ENCODE measurements at places on chromosomes 16 and 17.

GRCh38 chr16:71230122-71230845, at the start of gene HYDIN:
Gene HYDIN, minus strand, starts transcription at chr16:71230722. Its CDS starts 43,827 bp downstream, at chr16:71186895.
- DNase-seq, result no peak

- DNase-seq, result no peak
Observed at GRCh38 chr16:22898874-22899348, 84.9 kb downstream of the HS3ST2 start.

GRCh38 chr16:80828495-80828894, 24.1 kb upstream of the CDYL2 start:
- no peak for DNase-seq

DNA sequence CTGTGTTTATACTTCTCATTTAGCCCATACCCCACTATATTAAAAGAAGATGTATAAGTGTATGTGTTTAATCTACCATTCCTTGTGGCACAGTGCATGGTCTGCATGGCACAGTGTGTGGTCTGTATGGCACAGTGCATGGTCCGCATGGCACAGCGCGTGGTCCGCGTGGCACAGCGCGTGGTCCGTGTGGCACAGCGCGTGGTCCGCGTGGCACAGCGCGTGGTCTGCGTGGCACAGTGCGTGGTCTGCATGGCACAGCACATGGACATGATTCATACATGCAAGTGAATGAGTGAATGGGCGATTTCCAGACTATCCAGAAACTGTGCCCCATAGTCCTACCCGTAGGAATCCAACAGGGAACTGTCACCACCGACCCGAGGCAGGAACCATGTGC, 632.6 kb downstream of the MAF start:
- no peak for DNase-seq

- DNase-seq, result no peak
Observed at GRCh38 chr17:40686192-40686591, 17.4 kb downstream of the KRT24 start.

DNA sequence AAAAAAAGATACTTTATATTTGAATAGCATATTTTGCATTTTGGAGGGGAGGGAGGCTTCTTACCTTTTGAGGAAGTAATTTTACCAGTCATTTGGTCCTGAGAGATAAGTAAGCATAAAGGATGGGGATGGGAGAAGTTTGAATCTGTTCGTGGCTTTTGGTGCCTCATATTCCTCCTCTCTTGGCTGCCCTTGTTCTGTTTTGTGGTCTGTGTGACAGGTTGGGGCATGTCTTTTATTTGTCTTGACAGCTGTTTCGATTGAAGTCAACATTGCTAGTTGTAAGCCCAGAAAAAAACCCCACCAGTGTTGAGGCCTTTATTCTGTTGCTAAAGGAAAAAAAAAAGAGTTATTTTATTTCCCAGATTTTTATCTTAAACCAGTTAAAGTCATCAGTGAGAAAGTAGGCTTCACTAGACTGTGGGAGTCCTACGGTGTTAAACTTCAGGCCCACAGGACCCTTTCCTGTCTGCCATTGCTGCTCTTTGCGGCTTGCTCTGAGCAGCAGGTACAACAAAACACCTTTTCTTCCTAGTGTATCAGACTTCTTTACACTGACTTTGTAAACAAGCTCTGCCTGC, 11.4 kb downstream of the SLC7A6 start:
- no peak for DNase-seq

DNA sequence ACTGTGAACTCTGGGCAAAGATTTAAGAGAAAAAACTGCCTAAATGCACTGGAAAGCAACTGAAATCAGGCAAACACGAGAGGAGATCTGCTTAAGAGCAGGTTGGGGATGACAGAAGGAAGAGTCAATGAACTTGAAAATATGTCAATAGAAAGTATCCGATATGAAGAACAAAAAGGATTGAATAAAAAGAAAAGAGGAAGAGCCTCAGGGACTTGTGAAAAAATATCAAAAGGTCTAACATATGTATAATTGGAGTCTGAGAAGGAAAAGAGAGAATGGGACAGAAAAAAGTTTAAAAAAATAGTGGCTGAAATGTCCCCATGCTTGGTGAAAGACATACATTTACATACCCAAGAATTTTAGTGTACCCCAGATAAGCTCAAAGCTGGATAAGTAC, 195.5 kb downstream of the COPRS start:
- no peak for DNase-seq

DNA sequence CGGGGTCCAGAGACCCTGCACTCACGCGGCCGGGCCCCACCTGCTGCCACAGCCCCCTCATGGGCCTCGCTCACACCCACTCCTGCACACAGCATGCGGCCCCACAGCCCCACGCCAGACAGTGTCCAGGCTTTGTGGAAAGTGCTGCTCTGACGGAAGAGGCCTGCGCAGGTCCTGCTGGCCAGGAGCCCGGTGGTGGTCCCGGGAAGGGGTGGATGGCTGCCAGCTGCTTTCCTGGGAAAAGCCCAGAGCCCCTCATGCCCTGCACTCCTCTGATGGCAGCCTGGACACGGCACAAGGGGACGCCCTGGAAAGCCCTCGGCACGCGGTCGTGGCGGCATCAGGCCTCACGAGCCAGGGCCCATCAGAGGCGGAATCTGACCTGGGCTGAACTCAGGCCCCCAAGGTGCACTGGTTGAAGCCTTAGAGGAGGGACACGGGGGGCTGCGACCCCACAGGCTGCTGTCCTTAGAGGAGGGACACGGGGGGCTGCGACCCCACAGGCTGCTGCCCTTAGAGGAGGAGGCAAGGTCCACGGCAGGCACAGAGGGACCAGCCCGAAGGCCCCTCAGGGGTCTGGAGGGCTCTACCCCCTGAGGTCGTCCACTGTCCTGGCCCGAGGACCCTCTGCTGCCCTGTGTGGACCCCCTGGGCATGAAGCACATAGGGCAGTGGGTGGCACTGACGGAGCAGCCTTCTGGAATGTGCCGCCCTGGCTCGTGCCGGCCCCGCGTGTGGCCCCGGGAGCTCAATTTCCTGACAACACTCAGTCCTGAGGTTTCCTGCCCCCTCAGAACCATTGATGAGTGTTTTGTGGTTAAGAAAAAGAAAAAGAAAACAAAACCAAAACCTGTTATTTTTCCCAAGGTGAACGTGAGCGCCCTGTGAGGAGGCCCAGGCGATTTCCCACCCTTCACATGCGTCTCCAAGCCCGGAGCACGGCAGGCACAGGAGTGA, 22.1 kb downstream of the SOX8 start:
- no peak for DNase-seq

DNA sequence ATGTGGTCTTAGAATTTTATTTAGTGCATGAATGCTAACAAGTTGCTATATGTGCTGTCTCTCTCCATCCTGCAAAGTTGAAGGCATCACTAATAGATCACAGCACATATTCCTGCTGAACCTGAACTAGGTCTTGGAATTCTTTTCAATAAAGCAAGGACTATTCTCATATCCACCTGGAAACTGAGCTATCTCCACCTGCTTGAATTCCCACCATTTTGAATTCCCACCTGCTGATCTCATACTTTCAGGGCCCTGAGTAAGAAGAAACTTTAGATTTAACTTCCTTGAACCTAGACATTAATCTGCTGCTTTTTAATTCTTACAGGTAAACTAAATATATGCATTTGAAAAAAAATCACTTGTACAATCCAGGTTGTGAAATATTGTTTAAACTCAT, 445.3 kb upstream of the CCL2 start:
- DNase-seq, result no peak

DNA sequence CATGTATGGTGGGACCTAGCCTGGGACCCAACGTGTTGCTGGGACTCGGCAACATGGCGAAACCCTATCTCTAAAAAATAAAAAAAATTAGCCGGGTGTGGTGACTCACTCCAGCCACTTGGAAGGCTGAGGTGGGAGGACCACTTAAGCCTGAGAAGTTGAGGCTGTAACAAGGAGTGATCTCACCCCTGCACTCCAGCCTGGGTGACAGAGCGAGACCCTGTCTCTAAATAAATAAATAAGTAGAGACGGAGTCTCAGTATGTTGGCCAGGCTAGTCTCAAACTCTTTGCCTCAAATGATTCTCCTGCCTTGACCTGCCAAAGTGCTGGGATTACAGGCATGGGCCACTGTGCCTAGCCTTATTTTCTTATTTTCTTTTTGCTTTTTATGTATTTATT, 10.1 kb upstream of the CNP start:
- DNase-seq, result no peak

Data from cortex of kidney (tissue), 1 donor.